ENCODE measurements at places on chromosomes 3 and 15. TPM values are rescaled to one million over a fixed set of nuclear protein-coding genes. Genes with fewer than 3 reads are reported as not detected.

Gene CHST2
- 16.3 TPM for total RNA-seq

Gene CADM2
- total RNA-seq = 0.58 TPM

Gene FETUB
- not detected for total RNA-seq

Gene EPHA6
- total RNA-seq = not detected

Gene WDR72
- total RNA-seq = not detected

Gene PTX3
- total RNA-seq = not detected

Gene ARPP19
- 174 TPM for total RNA-seq

Gene BOC
- total RNA-seq = not detected

Gene BNC1
- total RNA-seq = not detected

Gene LHFPL4
- total RNA-seq = not detected

Gene REC114
- total RNA-seq = not detected

Gene IQCH
- total RNA-seq = 1.9 TPM

Gene SLC9C1
- not detected for total RNA-seq

Gene CLDN16
- total RNA-seq = not detected

Gene BCL6
- 12.1 TPM for total RNA-seq

Gene DNAH12
- not detected for total RNA-seq

Gene GOLGA8S
- total RNA-seq = 0.49 TPM

Gene HYKK
- total RNA-seq = 1.9 TPM

Gene GTPBP8
- 24.6 TPM for total RNA-seq

Data from activated CD8-positive, alpha-beta memory T cell treated with anti-CD3 and anti-CD28 coated beads, Interleukin-2, amount 10 ng/mL, durations not matched to agents 7 days and 5 days (primary cell).